ENCODE measurements at places on chromosomes 13 and 19. TPM values are rescaled to one million over a fixed set of nuclear protein-coding genes. Genes with fewer than 3 reads are reported as not detected.

GRCh38 chr19:17505223-17505622 lies 6.2 kb upstream of the PGLS start:
- DNase-seq, result no peak

Gene MEDAG
- 1.7 TPM for total RNA-seq

Gene GDF15
- 76.0 TPM for total RNA-seq

DNA sequence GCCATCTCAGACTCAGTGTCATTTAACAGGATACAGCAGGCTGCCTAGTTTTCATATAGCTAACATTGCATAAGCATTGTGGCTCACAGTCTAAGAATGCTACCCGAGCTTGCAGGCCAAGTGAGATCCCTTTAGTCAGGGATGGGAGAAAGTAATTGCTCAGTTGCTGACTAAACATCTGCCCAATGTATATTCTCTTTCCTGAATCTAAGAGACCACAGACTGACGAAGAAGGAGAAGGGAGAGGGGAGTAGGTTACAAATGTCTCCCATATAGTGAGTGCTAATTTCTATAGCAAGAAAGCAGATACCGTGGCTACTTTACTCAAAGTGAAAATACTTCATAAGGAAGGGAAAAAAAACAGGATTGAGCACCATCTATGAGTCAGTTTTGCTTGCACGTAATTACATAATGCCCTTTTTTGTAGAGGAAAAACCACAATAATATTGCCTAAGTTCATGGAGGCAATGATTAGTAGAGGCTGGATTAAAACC lies 453.9 kb downstream of the COG6 start:
- no peak for DNase-seq

Gene RINL
- 11.9 TPM for total RNA-seq

- no peak for DNase-seq
Observed at GRCh38 chr19:14368011-14368513, 13.2 kb upstream of the ADGRE5 start.

DNA sequence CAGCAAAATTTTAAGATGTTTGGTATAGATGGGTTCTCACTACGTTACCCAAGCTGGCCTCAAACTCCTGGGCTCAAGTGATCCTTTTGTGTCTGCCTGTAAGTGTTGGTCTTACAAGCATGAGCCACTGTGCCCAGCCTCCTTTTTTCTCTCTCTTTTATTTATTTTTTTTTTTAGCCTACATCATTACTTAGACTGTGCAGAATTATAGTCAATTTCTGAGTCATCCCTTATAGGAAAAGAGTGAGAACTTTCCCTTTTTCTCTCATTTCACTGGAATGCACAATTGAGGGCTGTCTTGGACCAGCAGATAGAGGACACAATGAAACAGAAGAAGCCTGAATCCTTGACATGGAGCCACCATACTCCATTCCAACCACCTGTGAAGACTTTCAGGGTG lies 13.3 kb downstream of the TSKS start:
- DNase-seq, result no peak

DNA sequence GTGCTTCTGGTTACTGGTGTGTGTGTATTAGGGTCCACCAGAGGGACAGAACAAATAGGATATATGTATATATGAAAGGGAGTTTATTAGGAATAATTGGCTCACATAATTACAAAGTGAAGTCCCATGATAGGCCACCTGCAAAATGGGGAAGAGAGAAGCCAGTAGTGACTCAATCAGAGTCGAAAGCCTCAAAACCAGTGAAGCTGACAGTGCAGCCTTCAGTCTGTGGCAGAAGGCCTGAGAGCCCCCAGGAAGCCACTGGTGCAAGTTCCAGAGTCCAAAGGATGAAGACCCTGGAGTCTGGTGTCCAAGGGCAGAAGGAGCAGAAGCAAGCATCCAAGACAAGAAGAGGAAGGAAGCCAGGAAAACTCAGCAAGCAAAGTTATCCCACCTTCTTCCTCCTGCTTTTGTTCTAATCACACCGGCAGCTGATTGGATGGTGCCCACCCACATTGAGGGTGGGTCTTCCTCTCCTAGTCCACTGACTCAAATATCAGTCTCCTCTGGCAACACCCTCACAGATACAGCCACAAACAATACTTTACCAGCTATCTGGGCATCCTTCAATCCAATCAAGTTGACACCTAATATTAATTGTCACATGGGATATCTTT lies 21.7 kb upstream of the SCEL start:
- DNase-seq, result no peak

Gene DENND1C
- total RNA-seq, result 8.0 TPM

DNA sequence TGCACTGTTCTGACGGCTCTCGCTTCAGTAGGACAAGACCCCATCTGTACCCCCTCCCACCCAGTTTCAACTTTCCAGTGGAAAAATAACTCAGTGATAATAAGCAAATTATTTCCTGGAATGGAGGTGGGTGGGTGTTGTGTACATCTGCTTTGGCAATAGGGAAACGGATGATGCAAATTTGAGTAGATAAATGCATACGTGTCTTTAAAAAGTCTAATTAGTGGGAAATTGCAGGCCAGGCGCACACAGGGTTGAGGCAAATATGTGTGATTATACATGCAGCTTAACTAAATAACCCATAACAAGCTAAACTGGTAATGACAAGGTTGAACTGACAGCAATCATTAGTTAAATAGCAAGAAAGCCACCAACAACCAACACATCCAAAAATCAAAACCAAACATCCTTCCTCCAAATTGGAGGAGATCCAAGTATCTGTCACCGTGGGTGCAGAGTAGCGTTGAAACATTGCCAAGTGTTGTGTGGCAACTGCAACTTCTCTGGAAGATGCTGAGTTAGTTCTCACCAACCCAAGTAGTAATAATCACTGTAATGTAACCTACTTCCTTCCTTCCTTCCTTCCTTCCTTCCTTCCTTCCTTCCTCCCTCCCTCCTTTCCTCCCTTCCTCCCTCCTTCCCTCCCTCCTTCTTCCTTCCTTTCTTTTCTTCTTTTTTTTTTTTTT lies 54.6 kb downstream of the TRPM4 start:
- DNase-seq, result no peak

Gene EMP3
- 52.4 TPM for total RNA-seq

DNA sequence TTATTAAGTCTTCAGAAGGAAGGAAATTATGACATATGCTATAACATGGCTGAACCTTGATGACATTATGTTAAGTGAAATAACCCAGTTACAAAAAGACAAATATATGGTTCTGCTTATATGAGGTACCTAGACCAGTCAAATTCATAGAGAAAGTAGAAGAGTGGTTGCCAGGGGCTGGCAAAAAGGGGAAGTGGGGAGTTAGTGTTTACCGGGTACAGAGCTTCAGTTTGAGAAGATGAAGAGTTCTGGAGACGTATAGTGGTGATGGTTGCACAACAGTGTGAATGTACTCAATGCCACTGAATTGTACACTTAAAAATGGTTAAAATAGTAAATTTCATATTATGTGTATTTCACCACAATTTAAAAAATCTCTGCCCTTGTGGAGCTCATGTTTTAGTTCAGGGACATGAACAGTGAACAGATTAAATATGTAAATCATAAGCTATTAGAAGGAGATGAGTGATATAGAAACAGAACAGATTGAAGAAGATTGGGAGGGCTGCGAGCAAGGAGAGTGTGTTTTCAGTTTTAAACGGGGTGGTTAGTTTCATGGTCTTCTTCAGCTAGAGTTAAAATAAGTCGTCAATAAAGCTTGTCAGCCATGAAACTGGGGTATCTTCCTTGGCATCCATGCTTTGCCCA lies 355.2 kb downstream of the KCNRG start:
- no peak for DNase-seq

Gene ATP4B
- total RNA-seq, result not detected

Gene ZNF43
- 20.7 TPM for total RNA-seq

GRCh38 chr19:17855280-17856152 lies 4.2 kb upstream of the RPL18A start:
- DNase-seq, result peak; percentile 89

DNA sequence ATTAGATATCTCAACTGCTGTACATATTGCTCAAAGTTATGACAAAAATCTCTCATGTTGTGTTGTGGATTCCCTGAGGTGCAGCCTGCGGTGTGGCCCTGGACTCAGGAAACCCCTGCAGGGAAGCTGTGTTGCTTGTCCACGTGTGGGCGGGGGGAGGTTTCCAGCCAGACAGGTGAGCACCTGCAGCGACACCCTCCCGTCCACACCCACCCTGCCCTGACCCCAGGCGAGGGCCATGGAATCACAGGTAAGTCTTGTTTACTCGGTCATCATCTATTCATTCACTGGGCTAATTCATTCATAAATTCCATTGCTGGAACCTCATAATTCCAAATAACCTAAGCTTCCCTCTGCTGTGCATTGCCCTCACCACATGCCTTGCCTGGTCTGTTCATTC lies 14.1 kb downstream of the PLPP2 start:
- no peak for DNase-seq

GRCh38 chr13:26423629-26424028 lies 133.9 kb upstream of the WASF3 start:
- peak; percentile 66 for DNase-seq

Gene LRRC8E
- 4.1 TPM for total RNA-seq

DNA sequence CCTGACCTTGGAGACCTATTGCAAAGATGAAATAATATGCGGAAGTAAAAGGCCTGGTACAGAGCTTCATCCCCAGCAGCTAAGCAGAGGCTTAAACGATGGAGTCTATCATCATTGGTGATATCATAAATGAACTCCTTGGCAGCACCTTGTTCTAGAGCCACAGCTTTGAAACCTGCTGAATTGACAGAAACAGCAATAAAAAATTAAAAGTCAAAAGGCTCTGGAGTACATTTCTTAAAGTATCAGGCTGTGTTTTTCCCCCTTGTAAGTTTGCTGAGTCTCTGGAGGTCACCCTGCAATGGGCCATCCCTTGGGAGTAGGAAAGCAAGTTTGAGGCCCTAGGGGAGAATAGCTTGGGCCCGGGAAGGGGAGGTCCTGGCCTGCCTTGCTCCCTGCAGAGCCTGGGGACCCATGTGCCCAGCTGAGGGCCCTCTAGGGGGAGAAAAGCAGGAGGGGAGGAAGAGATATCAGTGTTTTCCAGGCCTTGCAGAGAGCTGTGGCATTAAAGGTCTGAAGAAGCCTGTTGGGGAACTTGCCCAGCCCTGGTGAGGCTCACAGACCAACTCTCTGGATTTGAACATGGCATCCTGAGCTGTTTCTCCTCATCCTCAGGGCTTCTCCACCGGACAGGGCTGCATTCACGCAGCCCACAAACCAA lies 416.1 kb downstream of the ZNF536 start:
- DNase-seq, result no peak

- no peak for DNase-seq
Observed at GRCh38 chr13:66415444-66415843, 814.7 kb downstream of the PCDH9 start.

GRCh38 chr13:71962735-71963134 lies 95.7 kb upstream of the DACH1 start:
- no peak for DNase-seq

Gene TTYH1
- 2.7 TPM for total RNA-seq

Gene HCN2
- total RNA-seq, result 0.40 TPM

Gene ELSPBP1
- total RNA-seq, result not detected

Gene TMPRSS9
- total RNA-seq, result not detected

Gene RUBCNL
- 4.3 TPM for total RNA-seq

GRCh38 chr13:23980160-23980551 lies 82.9 kb upstream of the C1QTNF9B start:
- peak; percentile 87 for DNase-seq

DNA sequence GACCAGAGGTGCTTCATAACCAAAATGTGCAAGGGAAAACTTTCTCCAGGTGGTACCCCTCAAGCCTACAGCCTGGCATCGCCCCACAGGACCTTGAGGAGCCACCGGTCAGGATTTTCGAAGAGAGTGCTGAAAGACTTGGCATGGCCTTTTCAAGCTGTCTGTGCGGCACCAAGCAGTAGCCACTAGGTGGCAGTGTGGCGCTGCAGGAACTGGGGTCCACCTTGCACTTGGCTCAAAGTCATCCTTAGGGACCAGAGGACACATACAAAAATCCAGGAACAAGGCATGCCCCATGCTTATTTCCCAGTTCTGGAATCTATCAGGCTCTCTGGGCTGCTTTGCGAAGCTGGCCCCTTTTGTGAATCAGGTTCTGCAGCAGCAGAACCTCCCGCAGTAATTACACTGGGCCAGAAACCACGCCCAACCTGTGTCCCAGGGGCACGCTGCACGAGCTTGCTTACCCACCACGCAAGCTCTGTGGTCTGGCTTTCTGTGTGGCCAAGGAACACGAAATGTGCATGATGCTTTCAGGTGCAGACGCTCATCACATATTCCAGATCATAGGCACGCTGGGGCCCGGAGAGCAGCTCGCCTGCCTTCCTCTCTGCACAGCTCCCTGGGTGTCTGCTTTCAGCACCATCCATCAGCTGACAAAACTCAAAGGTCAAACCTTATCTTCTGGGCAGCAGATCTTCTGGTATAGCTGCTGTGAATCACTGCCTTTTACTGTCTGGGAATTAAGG lies 87.2 kb downstream of the SLC7A1 start:
- peak; percentile 86 for DNase-seq

- no peak for DNase-seq
Observed at GRCh38 chr19:41937525-41938468, 9.5 kb upstream of the ERFL start.

Gene ZNF835
- total RNA-seq, result 6.5 TPM

Gene PCP2
- 4.7 TPM for total RNA-seq

- DNase-seq, result no peak
Observed at GRCh38 chr13:66618702-66619101, 611.4 kb downstream of the PCDH9 start.

Gene ZNF780A
- 24.1 TPM for total RNA-seq

GRCh38 chr13:52896827-52897659 lies 48.6 kb upstream of the PCDH8 start:
- no peak for DNase-seq

Gene IGLON5
- total RNA-seq, result 0.37 TPM

GRCh38 chr13:108963846-108964600 lies 334.6 kb downstream of the MYO16 start:
- DNase-seq, result no peak

Gene OLFM2
- 10.8 TPM for total RNA-seq

GRCh38 chr19:34172661-34173192 lies 423 bp downstream of the LSM14A start:
- DNase-seq, result peak; percentile 19

Gene ADGRE2
- total RNA-seq, result 5.1 TPM

Gene SERTM1
- not detected for total RNA-seq

- DNase-seq, result peak; percentile 43
Observed at GRCh38 chr19:19477705-19478383, 37.5 kb downstream of the TSSK6 start.

- no peak for DNase-seq
Observed at GRCh38 chr19:55498246-55498840, 10.1 kb downstream of the SSC5D start.

Gene CDC42EP5
- 14.9 TPM for total RNA-seq

Gene METTL21C
- 0.52 TPM for total RNA-seq

- no peak for DNase-seq
Observed at GRCh38 chr13:93079294-93079693, 147.3 kb upstream of the GPC6 start.

All from mucosa of gallbladder (tissue), 1 donor.